ENCODE measurements at places on chromosomes 12 and 14.

GRCh38 chr12:43306066-43306465, 245.9 kb downstream of the ADAMTS20 start:
- DNase-seq: no peak

DNA sequence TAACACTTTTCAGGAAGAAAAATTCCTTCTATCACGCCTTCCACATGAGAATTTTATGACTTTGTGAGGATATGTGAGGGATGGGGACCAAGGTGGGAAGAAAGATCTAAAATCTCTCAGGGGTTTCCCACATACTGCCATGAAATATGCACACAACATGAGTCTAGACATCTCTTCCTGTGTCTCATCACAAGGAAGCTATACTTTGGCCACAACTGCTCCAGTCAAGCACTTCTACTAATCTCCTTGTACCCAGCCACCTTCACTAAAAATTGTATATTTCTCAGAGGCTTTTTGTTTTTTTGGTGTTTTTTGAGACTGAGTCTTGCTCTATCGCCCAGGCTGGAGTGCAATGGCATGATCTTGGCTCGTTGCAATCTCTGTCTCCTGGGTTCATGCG, 3.2 kb downstream of the OSBPL8 start:
- no peak for DNase-seq

DNA sequence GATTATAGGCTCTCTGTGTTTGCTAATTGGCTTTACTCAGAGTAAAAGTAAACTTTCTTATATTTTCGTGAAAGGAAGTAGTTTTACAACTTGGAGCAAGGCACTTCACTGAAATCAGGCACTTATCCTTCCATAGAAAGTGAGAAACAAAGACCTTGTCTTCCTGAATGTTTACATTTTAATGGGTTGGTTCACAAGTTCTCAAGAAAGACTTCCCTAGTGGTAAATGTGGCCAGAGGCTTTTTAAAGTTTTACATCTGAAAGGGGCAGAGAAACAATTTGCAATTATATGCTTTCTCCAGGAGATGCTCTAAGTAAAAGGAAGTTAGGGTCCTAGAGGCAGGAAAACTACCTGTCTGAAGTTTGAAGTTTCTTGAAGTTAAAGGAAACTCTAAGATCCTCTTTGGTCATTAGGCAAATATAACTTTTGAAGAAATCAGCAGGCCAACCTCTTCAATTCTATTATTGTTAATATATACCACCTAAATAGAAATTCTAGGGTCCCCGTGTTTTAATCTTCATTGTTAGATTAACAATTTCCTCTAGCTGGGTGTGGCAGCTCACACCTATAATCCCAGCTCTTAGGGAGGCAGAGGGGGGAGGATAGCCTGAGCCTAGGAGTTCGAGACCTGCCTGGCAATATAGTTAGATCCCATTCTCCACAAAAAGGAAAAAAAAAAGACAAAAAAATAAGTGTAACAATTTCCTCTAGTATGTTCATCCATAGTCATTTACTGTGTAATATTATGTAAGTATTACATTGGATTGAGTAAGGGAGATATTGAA, 644.9 kb upstream of the FOXG1 start:
- no peak for DNase-seq

GRCh38 chr12:117427211-117427610, 65.8 kb upstream of the NOS1 start:
- DNase-seq: no peak

- no peak for DNase-seq
Measured at GRCh38 chr14:73829526-73830431, 21.9 kb upstream of the PTGR2 start.

DNA sequence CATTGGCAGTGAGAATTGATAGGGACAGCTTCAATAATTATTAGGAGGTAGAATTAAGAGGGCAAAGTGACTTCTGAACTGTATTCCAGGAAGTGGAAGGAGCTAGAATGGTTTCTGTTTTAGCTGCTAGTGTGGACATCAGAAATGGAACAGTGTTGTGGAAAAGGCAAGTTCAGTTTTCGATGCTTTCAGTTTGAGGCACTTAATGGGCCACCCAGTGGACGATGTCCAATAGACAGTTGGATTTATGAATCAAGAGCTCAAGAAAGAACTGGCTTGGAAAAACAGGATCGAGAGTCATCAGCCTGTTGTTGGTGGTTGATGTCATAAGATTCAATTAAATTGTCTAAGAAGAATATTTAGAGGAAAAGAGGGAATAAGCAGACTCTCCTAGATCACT, 136.3 kb downstream of the DYRK2 start:
- DNase-seq: no peak

GRCh38 chr12:111767362-111768158, 827 bp downstream of the ALDH2 start:
- no peak for DNase-seq

DNA sequence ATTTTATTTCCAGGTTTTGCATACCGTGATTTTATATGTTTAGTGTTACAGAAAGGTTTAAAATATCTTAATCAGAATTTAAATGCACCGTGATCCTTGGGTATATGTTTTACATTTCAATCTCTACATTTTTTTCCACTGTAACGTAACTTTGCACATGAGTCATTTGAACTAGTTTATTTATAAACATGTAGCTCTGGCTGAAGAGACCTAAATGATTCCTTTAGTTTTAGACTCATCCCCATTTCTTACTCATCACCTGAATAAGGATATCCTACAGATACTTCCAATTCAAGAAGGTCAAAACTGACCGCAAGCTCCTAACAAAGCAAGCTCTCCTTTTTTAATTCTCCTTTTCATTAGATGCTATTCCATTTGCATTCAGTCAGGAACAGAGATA, 42.7 kb upstream of the SLC6A15 start:
- no peak for DNase-seq

DNA sequence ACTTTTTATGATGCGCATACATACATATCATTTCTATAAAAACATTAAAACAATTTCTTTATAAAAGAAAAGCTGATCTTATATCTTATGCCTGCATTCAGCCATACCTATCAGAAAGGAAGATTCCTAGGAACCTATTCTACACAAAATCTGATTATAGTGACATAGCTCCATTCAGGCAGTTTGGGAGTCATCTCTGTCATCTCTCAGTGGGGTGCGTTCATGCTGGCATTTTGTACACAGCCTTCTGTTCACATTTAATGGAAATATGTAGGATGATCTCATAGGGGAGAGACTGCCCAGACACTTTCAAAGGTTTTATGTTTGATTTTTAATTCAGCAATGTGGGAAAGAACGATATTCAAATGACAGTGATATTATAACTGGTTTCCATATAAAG, 52.9 kb downstream of the ATL1 start:
- DNase-seq: no peak

- no peak for DNase-seq
Measured at GRCh38 chr14:59214702-59215302, 26.3 kb downstream of the DAAM1 start.

- DNase-seq: no peak
Measured at GRCh38 chr12:69679119-69679518, 20.0 kb downstream of the BEST3 start.

- DNase-seq: no peak
Measured at GRCh38 chr12:126950266-126950665, 1316.7 kb upstream of the TMEM132C start.

GRCh38 chr12:125155366-125155765, 90.1 kb downstream of the AACS start:
- no peak for DNase-seq

GRCh38 chr12:130873825-130874224, 2.0 kb downstream of the RAN start:
- DNase-seq: no peak

GRCh38 chr14:55911776-55912175, 206.4 kb upstream of the PELI2 start:
- no peak for DNase-seq

GRCh38 chr14:103629503-103630121, 601 bp downstream of the KLC1 start:
- DNase-seq: no peak

- DNase-seq: no peak
Measured at GRCh38 chr14:104676694-104677511, 12.5 kb upstream of the INF2 start.

- no peak for DNase-seq
Measured at GRCh38 chr14:93309427-93309966, 23.3 kb downstream of the BTBD7 start.

DNA sequence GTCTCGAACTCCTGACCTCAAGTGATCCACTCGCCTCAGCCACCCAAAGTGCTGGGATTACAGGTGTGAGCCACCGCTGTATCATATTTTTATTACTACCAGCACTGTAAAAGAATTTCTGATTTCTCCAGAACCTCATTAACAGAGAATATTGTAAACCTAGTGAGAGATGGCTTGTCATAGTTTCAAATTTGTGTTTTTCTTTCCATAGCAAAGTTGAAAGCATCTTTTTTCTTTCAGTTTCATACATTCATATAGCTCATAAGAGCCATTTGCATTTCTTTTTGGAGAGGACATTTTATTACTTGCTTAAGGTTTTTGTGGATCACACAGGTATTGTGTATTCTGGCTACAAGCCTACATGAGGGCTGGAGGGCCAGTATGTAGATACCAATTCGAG, 58.0 kb downstream of the MIS18BP1 start:
- no peak for DNase-seq

GRCh38 chr14:56648508-56649301, 69.1 kb downstream of the TMEM260 start:
- DNase-seq: no peak

GRCh38 chr14:72610096-72610830, 283.6 kb downstream of the DPF3 start:
- no peak for DNase-seq

DNA sequence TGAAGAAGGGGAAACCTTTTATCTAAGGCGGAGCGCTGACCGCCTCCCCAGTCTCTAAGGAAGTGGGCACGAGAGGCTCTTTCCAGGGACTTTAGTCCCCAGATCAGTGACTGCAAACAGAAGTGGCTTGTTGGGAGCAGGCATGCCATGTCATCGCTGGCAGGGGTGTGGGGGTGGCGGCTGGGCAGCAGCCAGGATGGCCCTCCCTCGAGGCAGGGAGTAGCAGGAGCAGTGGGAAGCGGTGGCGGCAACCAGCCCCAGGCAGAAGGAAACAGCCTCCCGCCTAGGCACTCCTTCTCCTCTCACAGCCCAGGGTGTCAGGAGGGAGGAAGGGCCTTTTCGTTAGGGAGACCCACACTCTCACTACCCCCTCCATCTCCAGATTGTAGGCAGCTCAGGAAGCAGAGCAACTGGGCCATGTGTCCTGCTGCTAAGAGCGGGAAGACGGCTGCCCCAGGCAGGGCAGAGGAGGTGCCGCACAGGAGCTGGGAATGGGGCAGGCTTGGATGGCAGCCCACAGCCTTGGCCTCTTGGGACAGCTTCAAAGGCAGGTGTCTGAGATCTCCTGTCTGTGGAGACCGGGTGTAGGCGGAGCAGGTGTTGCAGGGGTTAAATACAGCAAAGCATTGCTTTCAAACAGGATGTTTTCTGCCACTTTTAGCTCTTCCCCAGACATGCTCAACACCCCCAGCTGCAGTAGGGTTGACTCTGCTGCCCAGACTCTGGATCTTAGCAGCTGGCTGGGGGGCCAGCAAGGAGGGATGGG, 21.8 kb downstream of the VDR start:
- no peak for DNase-seq

- no peak for DNase-seq
Measured at GRCh38 chr14:80658155-80658554, 283.4 kb downstream of the CEP128 start.

GRCh38 chr14:21313512-21313911, 33.6 kb downstream of the RPGRIP1 start:
- DNase-seq: no peak

DNA sequence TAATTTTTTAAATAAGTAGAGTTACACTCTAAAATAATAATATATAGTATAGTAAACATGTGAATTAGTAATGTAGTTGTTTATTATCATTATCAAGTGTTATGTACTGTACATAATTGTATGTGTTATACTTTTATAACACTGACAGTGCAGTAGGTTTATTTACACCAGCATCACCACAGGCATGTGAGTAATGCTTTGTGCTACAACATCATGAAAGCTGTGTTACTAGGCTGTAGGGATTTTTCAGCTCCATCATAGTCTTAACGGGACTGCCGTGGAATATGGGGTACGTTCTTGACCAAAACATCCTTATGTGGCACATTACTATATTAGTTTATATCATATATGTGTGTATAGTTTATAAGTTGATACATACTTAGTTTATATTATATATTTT, 8.6 kb downstream of the FNTB start:
- no peak for DNase-seq

- no peak for DNase-seq
Measured at GRCh38 chr12:53981634-53982565, 3.0 kb upstream of the HOXC10 start.

DNA sequence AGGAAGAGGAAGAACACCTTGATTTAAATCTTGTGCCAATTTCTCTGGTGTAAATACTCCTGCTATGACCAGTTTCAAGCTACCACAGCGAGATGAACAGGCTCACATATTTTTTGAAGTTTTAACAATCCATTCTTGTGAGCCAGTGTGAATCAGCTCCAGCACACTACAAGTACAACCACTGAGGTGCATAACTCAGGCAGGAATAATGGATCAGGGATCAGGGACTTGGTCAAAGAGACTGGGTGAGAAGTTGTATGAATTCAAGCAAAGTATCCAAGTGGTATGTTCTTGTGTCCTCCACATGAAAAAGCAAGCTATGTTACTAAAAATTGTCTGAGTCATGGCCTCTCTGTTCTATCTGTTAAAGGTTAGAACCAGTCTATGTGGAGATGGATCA, 35.2 kb upstream of the KITLG start:
- DNase-seq: no peak

DNA sequence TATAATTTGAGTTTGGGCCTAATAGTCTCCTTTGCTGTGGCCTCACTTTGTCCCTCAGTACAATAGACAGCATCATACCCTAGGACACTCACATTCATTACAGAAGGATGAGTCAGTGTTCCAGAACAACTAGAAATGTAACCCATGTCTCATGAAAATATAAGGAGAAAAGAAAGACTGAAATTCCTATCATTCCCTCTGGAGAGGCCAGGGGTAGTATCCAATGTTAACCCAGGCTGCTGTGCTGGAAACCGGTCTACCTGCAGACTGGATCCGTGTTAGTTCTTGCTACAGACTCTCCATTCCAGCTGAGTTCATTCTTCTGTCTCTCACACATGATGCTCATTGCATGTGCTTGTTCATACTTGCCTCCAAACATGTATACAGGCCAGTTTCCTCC, 75.8 kb upstream of the HOXC13 start:
- no peak for DNase-seq

- DNase-seq: no peak
Measured at GRCh38 chr14:95573313-95573712, 38.5 kb downstream of the GLRX5 start.

GRCh38 chr14:67570453-67570852, 29.6 kb downstream of the PIGH start:
- no peak for DNase-seq

DNA sequence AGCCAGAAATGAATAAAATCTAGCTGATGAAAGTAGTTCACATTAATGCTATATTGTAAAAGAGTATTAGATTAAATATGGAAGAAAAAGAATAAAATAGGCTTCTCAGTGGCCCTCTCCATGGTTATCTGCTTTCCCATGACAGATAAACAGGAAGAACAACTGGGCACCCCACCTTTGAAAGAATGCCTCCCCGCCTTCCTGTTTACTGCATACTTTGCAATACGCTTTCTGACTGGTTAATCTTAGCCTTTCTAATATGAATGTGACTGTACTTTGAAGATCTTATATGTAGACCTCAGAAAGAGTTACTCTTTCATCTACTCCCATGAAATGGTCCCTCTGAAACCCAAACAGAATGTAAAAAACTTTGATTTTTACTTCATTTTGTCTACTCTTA, 34.1 kb upstream of the DAAM1 start:
- DNase-seq: no peak

GRCh38 chr14:92577321-92577742, 63.8 kb downstream of the RIN3 start:
- no peak for DNase-seq

- no peak for DNase-seq
Measured at GRCh38 chr12:120223458-120224303, 22.8 kb upstream of the RPLP0 start.

Measured in NCI-H748 treated with DMSO at 0.1 percent for 48 hours (cell line).